ENCODE measurements at places on chromosomes 5 and 9.

DNA sequence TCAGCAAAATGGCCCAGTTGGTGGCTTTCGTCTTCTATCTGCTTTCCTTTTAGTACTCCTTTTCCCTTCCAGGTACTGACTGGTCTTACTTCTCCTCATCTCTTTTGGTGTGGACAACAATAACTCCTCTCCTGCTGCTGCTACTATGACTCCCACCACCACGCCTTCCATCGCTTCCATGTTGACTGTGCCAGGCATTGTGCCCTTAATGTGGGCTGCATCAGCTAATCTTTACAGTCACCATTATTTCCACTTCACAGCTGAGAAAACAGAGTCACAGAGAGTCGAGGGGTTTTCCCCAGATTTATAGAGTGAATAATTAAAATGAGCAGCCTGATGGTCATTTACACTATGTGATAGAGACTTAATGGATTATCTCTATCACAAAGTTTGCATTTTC, 184.9 kb upstream of the IL12B start:
- DNase-seq: no peak

DNA sequence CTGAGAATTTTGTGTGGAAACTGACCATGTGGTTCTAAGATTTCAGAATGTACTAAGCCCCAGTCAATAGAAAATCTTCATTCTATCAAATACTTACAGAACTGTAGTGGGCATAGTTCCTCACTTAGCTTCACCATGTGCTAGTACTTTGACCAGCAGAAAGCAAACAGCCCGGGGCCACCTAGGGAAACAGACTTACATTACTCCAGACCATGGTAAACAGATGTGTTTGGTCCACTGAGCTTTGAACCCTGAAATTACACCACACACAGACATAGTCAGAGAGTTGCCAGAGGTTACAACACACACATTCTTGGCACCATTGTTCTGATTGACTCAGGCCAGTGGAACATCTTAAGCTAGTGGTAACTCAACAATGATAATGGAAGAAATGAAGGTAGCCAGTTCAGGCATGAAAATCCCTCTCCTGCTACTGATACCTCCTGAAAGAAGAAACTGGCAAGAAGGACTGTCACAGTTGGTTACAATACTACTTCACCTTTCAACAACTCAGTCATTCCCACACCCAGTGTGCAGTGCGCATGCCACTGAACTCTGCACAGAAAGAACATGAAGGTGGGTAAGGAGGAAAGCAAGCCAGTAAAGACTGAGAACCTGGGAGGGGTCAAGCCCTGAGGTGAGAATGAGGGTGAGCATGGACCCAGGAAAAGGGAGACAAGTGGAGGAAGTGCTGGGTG, 18.7 kb upstream of the LECT2 start:
- DNase-seq: no peak

DNA sequence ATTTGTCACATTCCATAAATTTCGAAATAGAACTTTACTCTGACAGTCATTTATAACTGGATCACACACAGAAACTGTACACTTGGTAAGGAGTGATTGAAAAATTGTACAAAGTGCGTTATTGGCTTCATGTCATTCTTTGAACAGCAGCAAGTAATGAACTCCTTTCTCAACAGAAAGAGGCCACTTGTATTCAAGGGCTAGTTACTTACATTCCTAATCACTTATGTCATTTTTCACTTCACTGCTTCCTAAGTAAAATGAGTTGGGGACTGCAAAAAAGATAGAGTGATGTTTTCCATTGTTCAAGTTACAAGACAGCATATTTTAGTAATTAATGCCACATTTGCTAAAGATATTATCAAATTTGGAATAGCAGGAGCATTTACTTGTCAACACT, 893.2 kb downstream of the DTWD2 start:
- DNase-seq: no peak

DNA sequence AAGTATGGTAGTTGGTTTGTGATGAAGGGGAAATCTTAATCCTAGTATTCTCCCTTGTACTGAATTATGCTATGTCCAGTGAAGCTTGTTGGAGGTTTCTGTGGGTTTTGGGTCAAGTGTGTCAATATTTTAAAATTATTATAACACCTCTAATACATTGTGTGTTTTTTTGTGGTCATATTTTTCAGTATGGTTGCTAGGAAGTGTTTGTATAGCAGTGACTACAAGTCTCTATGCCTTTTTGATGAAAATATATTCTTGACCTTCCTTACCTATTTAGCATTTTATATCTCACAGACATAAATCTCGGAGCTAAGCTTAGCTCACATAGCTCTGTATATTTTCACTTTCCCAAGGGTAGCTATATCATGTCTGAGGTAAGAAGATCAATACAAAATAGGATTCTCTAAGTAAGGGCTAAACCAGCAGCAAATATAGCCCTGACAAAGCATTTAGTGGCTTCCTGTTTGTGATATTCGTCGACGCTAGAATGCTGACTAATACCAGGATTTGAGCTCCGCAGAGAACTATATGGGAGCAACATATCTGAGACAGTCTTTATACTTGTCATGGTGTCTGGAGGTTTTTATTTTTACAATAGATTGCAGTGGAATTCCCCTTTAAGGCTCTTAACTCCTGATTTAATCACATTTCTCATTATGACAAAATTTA, 82.3 kb downstream of the MACIR start:
- no peak for DNase-seq

DNA sequence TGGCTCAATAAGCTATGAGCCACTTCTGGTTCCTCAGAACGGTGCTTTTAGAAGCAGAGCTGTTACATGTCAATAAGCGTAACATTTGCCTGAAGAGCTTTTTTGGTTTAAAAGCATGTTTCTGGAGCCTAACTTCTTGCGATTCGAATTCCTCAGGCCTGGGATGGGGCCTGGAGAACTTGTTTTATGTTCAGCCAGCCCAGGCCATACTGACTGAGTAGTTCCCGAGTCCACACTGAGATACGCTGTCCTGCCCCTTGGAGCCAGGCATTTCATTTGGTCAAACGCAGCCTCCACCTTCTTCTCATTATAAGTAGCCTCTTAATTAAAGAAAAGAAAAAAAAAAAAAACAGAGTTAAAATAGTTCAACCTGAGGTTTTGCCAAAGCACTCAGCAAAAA, 260.6 kb upstream of the ANKRD55 start:
- DNase-seq: no peak

DNA sequence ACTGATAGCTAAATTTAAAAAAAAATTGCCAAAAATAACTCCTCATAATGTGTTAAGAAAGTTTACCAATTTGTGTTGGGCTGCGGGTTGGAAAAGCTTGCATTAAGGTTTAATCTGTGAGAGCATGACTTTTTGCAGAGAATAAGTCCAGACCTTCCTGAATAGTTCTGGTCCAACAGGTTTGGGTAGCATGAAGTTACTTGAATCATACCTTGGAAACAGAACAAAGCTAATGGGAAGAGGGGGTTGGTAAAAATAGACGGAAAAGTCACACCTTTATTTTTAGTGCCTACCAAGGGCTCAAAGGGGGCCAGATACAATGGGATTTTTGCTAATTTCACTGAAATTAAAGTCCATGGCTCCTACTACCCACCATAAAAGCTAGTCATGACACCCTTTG, 17.1 kb upstream of the MATR3 start:
- no peak for DNase-seq

DNA sequence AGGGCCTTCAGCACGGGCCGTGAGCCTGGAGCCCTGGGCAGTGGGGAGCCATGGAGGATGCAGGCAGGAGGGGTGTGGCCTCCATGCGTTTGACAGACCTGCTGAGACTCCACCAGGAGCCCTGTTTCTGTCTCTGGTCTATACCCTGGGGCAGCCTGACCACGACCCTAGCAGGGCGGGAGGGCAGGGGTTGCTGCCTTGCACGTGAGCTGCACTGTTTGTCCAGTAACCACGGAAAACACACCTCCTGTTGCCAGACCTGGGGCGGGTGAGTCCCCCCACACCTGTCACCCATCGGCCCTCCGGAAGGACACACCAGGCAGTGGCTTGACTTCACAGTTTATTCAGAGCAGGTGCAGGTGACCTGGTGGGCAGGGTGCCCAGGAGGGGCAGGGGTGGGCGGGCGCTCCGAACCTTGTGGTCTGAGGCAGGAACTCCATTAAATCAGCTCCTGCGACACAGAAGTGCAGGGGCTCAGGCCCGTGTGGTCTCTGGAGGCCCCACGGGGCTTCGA, 3.9 kb downstream of the LCN8 start:
- DNase-seq: peak; percentile 17

DNA sequence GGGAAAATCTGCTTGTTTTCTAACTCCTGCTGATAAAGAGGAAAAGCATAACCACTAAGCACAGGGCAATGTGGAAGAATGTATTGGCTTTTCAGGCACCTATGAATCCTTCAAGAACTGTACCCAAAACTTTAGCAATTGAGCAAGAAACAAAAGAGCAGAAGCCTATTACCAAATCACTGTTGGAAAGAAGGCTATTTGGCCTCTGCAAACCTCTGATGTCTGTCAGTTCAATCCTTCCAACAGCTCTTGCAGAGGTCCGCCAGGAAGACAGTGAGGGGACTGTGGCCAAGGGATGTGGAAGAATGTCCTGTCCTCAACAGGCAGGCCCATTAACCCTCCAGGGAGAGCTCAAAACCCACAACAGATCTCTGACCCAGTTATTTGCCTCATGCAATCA, 328.6 kb downstream of the ENC1 start:
- no peak for DNase-seq

DNA sequence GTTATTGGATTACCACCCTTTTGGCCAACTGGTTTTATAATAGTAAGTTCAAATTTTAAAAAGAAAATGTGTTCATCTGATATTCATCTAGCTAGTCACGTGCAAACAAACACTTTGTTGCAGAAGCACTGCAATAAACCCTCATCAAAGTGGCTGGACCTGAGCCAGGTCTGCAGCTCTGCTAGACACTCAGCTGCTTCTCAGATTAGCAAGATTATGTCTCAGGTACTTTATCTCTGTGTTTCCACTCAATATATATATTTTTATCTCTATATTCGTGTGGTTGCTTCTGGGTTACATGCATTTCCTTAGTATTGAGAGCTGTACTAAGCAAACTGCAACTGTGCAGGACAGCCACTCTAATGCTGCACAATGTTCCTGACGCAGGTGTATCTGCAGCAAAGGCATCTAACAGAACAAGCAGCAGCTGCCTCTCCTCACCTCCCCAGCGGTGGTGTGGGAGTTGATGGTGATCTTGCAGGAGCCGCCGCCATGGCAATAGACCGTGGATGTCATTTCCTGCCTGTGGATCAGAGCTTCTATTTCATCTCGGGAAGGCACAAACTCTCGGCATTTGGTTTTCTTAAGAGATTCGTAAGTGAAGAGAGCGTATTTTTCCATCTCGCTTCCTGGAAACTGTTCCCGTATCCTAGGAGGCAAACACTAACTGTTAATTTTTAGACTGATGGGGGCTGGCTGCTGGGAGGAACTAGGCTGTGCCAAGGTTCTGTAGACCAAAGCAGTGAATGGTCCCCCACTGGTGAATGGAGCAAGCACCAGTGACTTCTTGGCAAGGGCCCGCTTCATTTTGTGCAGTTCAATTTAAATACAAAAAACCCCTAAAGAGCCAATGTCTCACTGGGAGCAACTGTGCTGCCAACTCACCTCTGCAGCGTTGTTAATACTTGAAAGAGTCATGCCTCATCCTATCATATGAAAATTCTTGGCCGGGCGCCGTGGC, 56.7 kb upstream of the RETREG1 start:
- DNase-seq: peak; percentile 50

DNA sequence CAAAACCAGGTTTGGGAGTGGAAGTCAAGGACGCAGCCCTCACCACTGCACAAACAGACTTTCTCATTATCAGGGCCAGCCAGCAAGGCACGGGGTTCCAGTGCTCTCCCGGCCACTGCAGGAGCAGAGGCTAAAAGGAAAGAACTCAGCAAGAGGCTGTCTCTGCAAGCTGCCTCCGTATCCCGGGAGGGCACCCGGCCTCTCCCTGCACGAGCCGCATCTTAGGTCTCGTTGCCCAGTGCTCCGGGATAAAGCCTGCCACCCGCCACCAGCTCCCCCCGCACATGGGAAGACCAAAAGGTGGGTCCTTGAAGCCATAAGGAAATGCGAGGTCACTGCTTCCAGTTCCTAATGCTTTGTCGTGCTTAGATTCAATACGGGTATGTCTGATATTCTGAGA, 117.2 kb upstream of the SARDH start:
- no peak for DNase-seq
